Stimulated activated CD4-positive, alpha-beta T cell treated with anti-CD3 and anti-CD28 coated beads, Interleukin-1b, Interleukin-23, amount 100 ng/mL, for 1 hour (primary cell): ENCODE measurements at places on chromosomes 1 and 21.

DNA sequence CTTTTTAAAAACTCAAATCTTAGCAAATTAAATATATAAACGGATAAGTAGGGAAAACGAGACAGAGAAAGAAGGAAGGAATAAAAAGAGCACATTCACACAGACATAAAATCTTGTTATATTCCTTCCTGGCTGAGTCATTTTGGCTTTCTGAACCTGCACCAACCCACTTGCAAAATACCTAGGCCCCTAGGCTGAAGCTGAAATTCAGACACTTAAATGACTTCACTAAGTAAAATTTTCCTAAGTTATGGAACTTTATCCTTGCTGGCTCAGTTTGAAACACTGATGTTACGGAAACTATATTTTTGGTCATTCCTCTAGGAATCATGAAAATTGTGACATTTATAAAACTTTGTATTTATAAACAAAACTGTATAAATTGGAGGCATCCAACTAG is 462.8 kb upstream of the NFIA start:
- no peak for DNase-seq

GRCh38 chr1:110697606-110698005 is 22.9 kb upstream of the KCNA3 start:
- DNase-seq: no peak

- no peak for DNase-seq
These were observed 10.3 kb downstream of the PLA2G4A start for GRCh38 chr1:186839041-186839400.

DNA sequence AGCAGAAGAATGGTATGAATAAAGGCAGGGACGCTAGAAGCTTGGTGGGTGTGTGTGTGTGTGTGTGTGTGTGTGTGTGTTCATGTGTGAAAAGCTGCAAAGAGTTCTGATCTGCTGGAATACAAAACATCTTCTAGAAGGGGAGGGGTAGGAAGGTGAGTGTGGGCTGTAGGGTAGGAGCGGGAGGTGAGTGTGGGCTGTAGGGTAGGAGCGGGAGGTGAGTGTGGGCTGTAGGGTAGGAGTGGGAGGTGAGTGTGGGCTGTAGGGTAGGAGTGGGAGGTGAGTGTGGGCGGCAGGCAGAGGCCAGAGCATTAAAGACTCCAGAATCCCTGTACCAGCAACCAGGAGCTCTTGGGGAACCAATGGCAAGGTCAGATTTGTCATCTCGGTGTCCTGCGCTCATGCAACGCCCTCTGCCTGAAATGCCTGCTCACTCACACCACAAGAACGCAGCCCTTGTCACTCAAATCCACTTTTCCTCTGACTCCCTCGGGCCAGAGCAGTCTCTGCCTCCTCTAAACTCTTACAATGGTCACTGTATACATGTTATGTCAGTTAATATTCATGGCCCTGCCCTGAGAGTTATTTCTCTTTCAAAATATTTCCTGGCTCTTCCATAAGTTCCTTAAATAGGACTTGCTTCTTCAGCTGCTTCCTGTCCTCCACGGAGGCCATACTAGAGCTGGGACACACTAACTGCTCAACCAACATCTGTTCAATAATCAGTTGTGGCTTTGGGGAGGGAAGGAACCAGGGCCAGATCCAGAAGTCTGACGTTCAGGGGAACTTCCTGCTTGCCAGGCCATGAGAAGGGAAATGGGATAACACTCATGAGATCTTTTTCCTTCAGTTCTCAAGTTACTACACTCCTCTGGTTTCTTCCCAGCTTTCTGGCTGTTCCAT is 53.6 kb upstream of the ZNF644 start:
- no peak for DNase-seq

- no peak for DNase-seq
These were observed 37.0 kb downstream of the LPAR3 start for GRCh38 chr1:84855691-84856630.

DNA sequence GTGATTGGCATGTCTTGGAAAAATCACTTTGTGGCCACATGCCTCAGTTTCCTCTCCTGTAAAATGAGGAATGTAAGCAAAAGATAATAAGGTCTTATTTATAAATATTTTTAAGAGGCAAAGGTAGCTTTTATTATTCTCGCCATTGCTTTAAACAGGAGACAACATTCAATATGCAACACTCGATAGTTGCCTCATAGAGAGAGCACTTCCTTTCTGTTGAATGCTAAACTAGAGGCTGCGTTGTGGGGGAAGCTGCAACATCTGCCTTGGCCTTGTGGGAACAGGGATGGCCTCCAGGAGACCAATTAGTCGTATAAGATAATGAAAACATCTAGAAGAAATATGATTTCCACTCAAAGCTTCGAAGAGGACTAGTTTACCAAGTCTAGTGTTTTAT is 3.5 kb downstream of the OSCP1 start:
- no peak for DNase-seq

- DNase-seq: no peak
These were observed 52.6 kb downstream of the SLC19A1 start for GRCh38 chr21:45489722-45489982.

GRCh38 chr1:159993911-159994310 is 37.9 kb downstream of the PIGM start:
- no peak for DNase-seq

GRCh38 chr1:67290236-67290635 is 17.4 kb upstream of the IL12RB2 start:
- no peak for DNase-seq

DNA sequence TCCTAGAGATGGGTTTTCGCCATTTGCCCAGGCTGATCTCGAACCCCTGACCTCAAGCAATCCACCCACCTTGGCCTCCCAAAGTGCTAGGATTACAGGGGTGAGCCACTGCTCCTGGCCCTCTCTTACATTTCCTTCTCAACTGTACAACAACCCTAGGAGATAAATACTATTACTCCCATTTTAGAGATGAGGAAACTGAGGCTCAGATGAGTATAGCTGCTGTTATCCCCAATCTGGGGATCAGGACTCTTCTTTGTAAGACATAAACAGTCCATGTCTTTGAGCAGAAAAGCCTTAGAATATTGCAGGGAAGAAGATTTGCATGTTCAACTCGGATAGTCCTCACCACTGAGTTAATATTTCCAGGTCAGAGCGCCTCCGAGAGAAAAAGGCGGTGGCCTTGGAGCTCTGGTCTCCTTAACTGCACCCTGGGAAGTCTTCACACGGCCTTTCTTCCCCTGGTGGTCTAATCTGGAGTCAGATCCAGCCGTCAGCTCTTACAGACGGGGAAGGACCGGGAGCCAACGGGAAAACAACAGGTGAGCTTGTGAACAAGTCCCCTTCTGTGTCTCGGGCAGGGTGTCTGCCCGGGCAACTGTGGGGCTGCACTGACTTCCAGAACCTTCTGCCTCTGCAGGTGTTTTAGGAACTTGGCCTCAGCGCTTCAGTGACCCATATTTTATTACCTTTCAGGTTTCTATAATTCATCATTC is 5.9 kb upstream of the OLIG1 start:
- no peak for DNase-seq

DNA sequence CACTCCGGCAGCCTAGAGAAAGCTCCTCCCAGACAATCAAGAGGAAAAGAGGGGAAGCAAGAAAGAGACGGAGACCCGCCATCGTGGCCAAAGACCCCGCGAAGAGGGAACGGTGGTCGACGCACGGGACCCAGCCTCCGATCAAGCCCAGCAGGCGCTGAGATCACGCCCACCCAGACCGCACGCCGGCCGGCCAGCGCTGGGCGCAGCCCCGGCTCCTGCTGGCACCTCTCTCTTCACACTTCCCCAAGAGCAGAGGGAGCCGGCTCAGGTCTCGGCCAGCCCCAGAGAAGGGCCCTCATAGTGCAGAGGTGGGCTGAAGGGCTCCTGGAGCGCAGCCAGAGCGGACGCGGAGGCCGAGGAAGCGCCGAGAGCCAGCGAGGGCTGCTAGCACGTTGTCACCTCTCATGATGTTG is 918.4 kb upstream of the ADAMTS5 start:
- DNase-seq: no peak

DNA sequence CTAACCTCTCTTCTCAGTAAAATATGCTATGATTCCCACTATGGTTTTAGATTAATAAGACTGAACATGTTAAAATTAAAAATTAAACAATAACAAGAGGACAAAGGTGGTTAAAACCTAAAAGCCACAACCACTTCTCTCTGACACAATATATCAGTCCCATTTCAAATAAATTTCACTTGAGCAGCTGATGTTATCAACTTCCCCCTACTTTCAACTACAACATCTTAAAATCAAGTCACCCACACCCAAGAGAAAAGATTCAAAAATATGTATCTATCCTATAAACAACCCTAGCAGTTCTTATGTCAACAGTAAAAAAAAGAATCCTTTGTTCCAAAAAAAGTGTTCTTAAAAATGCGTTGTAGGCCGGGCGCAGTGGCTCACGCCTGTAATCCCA is 7.5 kb downstream of the PUM1 start:
- no peak for DNase-seq

DNA sequence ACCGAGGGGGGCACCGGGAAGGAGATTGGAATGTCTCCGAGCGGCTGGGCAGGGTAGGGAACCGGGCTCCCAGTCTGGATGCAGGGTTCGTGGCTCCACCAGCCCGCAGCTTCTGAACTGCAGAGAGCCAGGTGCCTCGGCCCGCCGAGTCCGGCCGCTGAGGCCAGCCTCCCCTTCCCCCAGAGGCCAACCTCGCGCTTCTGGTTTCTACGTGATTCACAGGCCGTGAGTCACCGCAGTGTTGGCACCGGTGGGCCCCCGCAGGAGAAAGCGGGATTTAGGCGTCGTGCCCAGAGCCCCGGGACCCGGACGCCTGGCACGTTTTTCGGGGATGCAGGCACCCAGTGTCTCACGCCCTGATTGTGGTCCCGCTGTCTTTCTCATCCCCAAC is 458 bp downstream of the CRABP2 start:
- no peak for DNase-seq

GRCh38 chr1:158771950-158772866 is at the start of gene OR6N1:
TSS of gene OR6N1 (minus strand) at chr1:158772195. CDS start at chr1:158766682, 5,513 bp downstream.
- no peak for DNase-seq

GRCh38 chr1:24139841-24140425 is 3.0 kb downstream of the IL22RA1 start:
- DNase-seq: no peak

DNA sequence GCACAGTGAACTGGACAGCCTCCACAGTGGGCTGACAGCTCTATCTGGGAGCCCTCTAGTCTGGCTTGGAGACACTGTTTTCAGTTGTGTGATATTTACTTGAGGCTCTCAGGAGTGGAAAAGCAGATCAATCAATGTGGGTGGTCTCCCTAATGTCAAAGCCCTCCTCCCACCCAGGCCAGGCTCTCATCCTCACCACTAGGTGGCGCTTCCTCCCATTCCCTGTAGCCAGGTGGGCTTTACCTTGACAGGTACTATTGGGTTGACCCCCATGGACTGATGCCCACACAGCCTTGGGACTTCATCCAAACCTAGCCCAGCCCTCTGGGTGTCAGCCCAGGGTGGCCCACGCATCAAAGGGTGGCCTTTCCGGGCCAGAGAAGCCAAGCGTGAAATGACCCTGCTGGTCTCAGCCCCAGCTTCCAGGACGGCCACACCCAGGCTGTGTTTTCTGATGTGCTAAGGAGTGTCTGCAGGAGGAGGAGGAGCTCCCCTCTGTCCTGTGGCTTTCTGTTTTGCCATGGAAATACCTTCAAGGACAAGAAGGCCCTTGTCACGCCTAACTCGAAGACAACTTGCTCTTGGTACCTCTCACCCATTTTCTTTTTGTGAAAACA is 54.0 kb downstream of the CLIC6 start:
- DNase-seq: no peak

GRCh38 chr21:34181431-34182039 is 108.2 kb downstream of the MRPS6 start:
- DNase-seq: no peak

DNA sequence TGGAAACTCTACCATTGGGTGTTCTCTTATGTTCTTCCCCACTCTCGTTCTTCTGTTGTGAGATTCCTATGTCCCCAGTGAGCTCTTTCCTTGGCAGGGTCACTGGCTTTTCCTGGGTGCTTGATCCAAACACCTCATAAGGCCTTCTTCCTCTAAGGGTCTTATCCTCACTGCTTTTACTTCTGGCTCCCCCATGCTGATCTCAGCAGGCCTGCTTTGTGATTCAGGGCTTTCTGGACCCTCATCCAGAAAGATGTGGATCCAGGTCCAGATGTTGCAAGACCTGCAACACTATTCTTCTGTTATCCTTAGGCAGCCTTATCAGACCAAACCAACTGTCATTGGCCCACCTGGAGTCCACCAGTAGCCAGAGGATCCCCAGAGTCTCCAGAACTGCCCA is 11.2 kb upstream of the MYOG start:
- DNase-seq: no peak

- no peak for DNase-seq
These were observed 52.7 kb downstream of the TRIM33 start for GRCh38 chr1:114458237-114458777.

GRCh38 chr1:235407419-235407818 is 40.2 kb downstream of the TBCE start:
- DNase-seq: no peak

DNA sequence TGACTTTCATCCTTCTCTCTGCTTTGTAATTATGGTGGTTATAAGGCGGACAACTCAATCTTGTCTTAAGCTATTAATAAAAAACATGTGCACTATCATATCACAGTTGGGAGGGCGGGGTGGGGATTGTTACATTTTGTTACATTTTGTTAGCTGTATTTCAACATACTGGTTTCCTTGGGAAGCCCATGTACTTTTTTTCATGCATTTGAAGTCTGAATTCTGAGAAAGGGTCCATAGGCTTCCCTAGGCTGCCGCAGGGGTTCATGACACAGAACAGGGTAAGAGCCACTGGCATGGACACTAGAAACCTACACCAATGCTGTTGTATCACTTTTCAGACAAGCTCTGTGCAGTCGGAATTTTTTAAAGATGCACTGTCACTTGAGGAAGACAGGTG is 178.8 kb downstream of the ETS2 start:
- DNase-seq: no peak

GRCh38 chr21:27421654-27422053 is 454.8 kb upstream of the ADAMTS5 start:
- no peak for DNase-seq

- no peak for DNase-seq
These were observed 92.3 kb downstream of the PRDM16 start for GRCh38 chr1:3161176-3161840.

DNA sequence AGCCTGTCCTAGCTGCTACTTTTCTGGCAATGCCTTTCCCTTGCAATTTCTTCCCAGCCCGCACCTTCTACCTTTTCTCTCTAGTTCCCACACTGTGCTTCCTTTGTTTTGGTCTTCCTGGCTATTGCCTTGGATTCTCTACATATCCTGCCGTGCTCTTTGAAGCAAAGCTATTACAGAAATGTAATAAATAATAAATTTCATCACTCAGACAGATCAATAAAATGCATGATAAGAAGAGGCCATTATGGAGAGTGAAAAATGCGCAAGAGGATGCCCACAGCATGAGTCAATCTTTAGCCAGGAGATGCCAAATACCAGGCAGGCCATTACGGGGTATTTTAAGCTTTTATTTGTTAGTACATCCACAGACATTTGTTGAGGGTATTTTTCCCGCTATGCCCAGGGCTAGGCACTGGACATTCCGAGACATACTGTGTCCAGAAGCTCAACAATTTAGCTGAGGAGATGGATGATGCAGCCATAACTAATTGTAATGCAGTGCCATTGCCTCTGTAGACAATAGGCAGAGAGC is 163.6 kb downstream of the ST6GALNAC3 start:
- DNase-seq: no peak
